Ammon's horn (tissue), 1 donor: ENCODE measurements at places on chromosomes 12 and 14.

GRCh38 chr14:33486332-33486890 is 464.5 kb downstream of the EGLN3 start:
- DNase-seq = no peak

GRCh38 chr12:16726879-16727278 is 120.9 kb upstream of the LMO3 start:
- peak; percentile 3 for DNase-seq

- DNase-seq = no peak
These were observed 29.8 kb downstream of the TESPA1 start for GRCh38 chr12:54954801-54955200.

GRCh38 chr14:75993567-75994041 is 8.0 kb downstream of the IFT43 start:
- no peak for DNase-seq

- peak; percentile 88 for DNase-seq
These were observed 1.7 kb downstream of the ERBB3 start for GRCh38 chr12:56081393-56082347.

GRCh38 chr12:14156606-14157005 is 175.2 kb upstream of the GRIN2B start:
- no peak for DNase-seq

- DNase-seq = no peak
These were observed 10.8 kb downstream of the ITGA7 start for GRCh38 chr12:55696796-55697462.

- no peak for DNase-seq
These were observed 112.8 kb downstream of the SYT1 start for GRCh38 chr12:78977304-78977867.

DNA sequence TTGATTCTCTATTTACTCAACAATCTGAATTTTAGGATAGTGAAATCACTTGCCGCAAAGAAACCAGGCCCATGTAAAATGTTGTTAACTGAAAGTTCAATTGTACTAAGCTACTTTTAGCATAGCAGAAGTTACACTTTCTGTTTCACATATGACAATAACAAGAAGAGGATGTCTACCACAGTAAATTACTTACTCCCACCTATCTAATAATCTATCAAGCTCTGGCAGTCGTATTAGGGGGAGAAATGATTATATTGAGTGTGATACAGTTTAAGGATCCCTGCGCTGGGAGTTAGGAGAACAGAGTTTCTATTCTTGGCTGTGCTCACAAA is 66.5 kb upstream of the CAND1 start:
- DNase-seq = no peak

GRCh38 chr14:101194373-101195308 is 291.1 kb upstream of the RTL1 start:
- DNase-seq = no peak

DNA sequence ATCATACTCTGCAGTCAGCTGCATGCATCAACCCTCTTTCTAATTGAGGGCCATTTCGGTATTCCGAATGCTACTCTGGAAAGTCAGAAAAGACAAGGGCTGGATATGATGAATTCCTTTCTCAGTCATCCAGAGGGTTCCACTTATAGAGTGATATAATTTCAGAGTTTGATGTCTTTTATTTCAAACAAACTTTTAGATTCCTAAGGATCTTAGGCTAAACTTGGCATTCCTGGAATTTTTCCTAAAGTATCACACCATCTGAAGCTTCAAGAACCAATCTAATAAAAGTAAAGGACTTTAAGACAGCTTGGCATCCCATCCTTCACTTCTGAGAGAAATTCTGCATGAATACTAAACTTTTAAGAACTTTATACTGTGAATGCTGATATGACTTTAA is 69.3 kb upstream of the KCNJ8 start:
- no peak for DNase-seq

- DNase-seq = no peak
These were observed 8.0 kb upstream of the HIP1R start for GRCh38 chr12:122827258-122827657.

GRCh38 chr14:99412117-99413061 is 68.3 kb downstream of the SETD3 start:
- no peak for DNase-seq

- no peak for DNase-seq
These were observed 17.5 kb upstream of the DIO3 start for GRCh38 chr14:101543814-101544213.

GRCh38 chr14:56816574-56817391 is 6.5 kb upstream of the OTX2 start:
- DNase-seq = no peak
